ENCODE measurements at places on chromosomes 13 and 19.

DNA sequence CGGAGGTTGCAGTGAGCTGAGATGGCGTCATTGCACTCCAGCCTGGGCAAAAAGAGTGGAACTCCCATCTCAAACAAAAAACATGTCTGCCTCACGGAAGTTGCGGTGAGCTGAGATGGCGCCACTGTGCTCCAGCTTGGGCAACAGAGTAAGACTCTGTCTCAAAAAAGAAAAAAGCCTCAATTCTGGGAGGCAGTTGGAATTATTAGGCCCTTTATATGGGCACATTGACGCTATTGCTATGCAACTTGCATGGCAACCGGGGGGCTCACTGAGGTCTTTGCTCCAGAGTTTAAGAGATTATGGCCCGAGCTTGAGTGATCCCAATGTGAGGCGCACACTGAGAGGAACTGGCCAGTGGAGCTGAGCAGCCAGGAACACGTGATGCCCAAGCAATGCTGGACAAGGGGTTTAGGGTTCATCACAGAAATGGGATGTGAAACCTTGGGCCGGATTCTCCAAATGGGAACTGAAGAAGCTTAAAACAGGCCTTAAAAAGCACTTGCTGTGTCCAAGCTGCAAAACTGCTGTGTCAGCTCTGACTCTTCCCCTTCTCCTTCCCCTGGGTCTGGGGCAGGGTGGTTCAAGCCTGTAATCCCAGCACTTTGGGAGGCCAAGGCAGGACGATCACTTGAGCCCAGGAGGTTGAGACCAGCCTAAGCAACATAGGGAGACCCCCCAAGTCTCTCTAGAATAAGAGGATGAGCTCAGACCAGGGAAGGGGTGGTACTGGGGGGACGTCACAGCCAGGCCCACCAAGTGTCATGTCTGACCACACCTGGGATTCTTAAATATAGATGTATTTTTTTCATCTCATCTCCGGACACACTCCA, 2.5 kb downstream of the FTL start:
- DNase-seq = no peak

GRCh38 chr19:23799321-23799720, 40.6 kb upstream of the ZNF681 start:
- no peak for DNase-seq

DNA sequence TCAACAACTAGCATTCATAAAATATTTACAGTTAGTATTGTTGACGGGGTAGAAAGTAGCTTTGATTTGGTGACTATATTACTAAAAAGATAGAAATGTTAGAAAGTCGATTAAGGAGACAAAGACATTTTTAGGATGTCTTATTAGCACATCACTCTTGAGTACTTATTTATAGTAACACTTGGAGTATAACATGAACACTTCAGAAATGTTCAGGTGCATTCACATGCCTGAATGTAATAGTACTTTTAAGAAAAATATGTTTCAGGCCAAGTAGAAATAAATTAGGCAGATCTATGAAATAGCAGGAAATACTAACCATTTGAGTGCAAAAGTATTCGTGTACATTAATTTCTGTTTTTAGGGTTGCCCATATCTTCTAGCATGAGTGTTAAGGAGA, 70.4 kb downstream of the CDK8 start:
- no peak for DNase-seq

GRCh38 chr13:34156841-34157365, 339.0 kb downstream of the RFC3 start:
- DNase-seq = no peak

DNA sequence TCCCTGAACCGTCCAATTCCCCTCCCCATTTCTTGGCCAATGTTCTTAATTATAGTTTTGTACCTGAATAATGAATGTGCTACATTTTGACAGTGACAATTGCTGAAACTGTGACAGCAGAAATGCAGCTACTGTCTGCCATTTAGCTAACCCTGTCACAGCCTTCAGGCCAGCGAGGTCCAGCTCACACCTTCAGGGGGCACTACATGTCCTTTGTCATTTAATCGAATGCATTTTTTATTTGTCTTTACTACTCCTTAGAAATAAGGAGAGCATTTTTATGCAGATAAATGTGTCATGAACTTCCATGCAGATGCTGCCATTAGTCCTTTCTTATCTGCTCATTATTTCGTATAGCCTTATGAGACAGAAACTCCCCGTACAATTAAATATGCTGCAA, 159.9 kb downstream of the MZT1 start:
- DNase-seq = no peak

DNA sequence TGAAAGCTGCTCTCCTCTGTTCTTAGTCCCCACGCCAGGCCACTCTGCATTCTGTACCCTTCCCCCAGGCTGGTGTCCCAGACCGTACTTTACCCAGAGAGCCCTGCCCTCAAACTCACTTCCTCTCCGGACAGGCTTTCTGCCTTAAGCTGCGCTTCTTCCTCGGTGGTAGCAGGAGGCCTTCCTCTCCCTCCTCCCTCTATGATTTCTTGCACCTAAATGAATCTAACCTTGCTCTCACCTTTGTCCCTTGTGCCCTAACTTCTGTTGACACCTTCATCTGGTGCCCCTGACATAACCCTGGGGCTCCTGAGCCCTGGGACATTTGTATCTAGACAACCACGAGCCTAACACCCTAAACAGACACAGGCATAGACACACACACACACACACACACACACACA, 29.6 kb upstream of the CEACAM21 start:
- DNase-seq = no peak

DNA sequence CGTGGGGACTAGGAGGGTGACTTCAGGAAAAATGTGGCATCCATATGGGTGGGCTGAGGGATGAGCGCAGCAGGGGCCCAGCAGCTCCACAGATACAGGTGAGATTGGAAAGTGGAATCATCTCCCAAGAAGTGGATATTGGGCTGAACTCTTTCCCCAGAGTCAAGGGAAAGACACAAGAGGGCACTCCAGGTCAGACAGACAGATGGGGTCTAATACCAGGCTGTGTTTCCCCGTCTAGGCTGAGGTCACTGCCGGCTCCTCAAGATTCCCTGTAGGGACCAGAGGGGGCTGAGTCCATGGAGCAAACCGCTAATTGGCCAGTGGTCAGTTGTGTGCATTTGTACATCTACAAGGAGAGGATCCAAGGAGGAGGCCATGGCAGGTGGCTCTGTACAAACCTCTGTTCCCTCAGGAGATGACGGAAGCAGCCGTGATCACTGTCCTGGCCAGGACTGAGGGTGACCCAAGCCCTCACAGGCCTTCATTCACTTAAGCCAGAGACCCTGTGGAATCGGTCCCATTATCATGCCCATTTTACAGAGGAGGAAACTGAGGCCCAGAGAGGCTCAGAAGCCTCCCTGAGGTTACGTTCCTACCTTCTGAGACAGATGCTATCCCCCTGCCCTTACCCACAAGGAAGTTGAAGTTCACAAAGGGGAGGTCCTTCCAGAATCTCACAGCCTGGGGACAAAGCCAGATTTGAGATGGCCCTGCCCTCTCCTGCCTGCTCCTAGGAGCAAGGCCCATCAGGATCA, 14.9 kb upstream of the IGLON5 start:
- DNase-seq = no peak

DNA sequence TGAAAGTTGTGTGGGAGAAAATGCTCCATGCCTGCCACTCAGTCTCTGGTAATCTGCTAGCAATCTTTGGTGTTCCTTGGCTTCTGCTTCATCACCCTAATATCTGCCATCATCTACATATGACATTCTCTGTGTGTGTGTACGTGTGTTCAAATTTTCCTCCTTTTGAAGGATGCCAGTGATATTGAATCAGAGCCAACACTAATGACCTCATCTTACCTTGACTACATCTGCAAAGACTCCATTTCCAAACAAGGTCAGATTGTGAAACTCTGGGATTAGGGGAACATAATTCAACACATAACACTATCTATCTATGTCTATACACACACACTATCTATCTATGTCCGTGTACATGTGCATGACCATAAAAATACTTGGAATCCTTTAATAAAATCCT, 81.4 kb upstream of the IRS2 start:
- DNase-seq = no peak

DNA sequence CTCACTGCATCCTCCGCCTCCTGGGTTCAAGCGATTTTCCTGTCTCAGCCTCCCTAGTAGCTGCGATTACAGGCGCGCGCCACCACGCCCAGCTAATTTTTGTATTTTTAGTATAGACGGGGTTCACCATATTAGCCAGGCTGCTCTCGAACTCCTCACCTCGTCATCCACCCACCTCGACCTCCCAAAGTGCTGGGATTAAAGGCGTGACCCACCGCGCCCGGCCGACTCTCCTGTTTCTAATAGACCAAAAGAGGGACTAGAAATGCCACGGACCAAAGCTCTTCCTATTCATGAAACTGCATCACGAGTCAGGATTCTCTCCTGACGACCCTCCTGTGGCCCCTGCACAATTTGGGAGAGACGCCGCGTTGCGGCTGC, 563 bp downstream of the ZNF43 start:
- no peak for DNase-seq

GRCh38 chr13:61880578-61881283, 465.1 kb upstream of the PCDH20 start:
- DNase-seq = no peak

- no peak for DNase-seq
These were observed 20.5 kb downstream of the CARS2 start for GRCh38 chr13:110685305-110686020.

DNA sequence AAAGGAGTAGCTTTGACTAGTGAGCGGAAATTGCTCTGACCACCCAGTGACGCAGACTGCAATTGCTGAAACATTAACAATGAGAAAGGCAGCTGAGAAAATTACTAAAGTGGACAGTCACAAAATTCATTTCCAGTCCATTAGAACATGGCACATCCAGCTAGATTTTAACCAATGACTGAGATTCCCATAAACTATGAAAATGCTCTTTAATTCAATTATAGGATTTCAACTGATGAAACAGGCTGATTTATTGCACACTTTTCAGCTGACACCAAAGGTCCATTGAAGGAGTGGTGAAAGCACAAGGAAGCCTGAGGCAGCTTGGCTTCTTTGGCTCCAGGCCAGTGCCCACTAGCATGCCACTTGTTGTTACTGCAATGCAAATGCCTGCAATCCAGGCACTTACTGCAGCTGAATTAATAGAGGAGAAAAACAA, 933.4 kb downstream of the SLITRK6 start:
- DNase-seq = no peak

GRCh38 chr13:92074658-92075057, 676.2 kb downstream of the GPC5 start:
- no peak for DNase-seq
